ENCODE measurements at places on chromosomes 13 and 19.

DNA sequence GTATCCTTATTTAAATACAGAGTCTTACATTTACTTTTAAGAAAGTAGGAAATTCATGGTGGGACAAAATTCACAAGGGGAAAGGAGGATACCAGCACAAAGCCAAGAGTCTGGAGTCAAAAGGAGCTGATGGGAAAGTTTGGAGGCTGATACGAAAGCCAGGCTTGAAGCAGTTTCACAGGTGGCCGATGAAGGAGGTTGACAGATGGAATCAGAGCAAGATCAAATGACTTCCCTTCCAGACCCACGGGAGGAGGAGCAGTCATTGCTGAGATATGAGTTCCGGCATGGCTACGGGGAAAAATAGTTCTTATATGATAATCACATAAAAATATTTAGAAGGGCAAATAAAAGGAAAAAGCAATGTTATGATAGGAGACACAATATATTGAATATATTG, 65.0 kb downstream of the DGKH start:
- no peak for DNase-seq

DNA sequence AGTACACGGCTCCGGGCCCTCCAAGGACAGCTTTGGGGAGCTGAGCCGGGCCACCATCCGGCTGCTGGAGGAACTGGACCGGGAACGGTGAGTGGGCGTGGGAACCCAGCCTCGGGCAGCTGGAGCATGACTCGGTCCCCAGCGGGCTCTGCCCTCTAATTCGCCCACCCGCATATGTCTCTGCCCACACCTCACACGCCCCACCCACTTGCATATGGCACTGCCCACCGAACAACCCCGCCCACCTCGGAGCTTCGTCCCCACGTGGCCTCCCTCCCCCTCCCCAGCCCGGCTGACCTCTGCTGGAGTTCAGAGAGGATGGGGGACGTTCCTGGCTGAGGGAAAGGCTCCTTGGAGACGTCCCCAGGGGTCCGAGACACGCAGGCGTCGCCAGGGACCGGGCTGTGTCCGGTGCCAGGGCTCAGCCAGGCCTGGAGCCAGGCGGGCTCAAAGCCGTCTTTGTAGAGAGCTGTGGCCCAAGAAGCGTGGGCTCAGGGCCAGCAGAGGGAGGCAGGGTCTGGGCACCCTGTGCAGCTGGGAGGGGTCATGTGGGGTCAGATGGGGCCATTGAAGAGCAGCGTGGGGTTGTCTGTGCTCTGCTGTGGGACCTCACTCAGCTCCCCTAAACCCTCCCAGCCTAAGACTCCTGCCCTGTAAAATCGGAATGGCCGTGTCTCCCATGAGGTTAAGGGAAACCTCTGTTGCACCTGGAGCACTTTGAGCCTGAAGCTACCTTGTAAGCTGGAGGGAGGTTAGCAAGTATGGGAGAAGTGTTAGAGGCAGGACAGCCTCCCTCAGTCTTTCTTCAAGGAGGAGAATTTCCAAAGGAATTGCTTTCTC, 3.8 kb downstream of the APC2 start:
- no peak for DNase-seq

GRCh38 chr19:584240-585001, 5.3 kb upstream of the HCN2 start:
- DNase-seq, result no peak

- DNase-seq, result no peak
Measured at GRCh38 chr13:105334211-105334610, 1201.3 kb downstream of the EFNB2 start.

DNA sequence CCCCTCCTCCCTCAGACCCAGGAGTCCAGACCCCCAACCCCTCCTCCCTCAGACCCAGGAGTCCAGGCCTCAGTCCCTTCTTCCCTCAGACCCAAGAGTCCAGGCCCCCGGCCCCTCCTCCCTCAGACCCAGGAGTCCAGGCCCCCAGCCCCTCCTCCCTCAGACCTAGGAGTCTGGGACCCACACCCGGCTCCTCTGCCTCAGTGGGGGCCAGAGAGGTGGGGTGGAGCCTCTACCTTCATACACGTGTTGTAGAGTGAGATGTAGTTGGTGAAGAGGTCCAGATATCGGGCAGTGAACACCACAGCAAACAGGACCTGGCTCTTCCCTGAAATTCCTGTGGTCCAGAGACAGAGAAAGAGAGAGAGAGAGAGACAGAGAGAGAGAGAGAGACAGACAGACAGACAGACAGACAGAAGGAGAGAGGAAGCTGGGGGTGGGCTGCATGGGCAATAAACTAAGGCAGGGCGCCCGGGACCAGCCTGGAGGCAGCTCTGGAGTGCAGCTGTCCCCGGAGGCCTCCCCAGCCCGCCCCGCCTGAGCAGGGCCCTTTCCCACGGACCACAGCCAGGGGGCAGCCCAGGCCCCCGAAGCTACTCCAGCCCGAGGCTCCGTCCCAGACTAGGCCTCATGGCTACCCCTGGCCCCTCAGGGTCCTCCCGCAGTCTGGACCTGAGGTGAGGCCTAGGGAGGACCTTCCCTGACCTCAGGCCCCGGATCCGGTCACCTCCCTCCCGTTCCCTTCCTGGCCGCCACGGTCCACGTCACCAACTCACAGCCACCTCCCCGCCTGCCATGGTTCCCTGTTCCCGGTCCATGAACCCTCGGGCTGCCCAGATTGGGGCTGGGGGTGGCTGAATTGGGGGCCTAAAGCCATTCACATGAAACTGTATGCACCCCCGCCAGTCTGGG, 907 bp downstream of the KDELR1 start:
- no peak for DNase-seq

DNA sequence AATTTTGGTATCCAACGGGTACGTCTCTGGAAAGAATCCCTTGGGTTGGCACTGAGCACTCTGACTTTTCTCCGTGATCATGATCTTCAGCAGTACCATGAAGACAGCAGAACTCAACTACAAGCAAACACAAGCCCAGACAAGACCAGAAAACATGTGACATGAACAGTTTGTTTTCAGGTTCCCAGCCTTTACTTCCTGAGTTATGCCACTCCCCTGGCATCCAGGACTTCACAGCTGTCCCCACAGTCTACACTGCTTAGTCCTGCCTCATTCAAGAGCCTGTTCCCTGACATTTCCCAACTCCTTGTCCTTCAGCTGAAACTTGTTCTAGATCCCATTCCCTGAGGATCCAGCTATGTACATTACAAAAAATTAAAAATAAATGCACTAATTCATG, 4.9 kb upstream of the N4BP2L1 start:
- no peak for DNase-seq

DNA sequence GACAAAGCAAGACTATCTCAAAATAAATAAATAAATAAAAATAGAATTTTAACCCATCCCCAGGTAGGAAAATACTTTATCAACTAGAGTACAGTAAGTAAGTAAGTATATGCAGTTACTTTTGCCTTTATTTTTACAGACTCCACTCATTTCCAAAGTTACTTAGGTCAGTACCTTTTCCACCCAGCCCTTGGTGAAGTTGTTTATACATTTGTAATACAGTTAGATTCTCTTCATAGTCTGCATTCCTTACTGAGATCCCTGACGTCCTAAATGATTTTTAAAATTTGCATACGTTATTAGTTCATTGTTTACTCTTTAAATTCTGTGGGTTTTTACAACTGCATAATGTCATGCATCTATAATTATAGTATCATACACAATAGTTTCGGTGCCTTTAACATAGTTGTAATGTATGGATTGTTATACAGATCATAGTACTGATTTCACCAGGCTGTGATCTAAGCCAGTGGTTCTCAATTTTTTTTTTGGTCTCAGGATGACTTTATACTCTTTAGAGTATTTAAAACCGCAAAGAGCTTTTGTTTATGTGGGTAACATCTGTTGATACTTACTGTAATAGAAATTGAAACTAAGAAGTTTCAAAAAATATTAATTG, 10.4 kb downstream of the SETDB2 start:
- DNase-seq, result no peak

Data from NCI-H2107 (cell line).